ENCODE measurements at places on chromosomes 1 and 21. TPM values are rescaled to one million over a fixed set of nuclear protein-coding genes. Genes with fewer than 3 reads are reported as not detected.

OR6K3 gene
- not detected for total RNA-seq

ISG15 gene
- 26.7 TPM for total RNA-seq

PLEKHG5 gene
- total RNA-seq = 5.2 TPM

MROH9 gene
- not detected for total RNA-seq

PLA2G5 gene
- not detected for total RNA-seq

REN gene
- not detected for total RNA-seq

SPATA46 gene
- total RNA-seq = not detected

PPP1R15B gene
- 31.2 TPM for total RNA-seq

F13B gene
- not detected for total RNA-seq

RIPK4 gene
- total RNA-seq = 14.0 TPM

TSPEAR gene
- total RNA-seq = not detected
